ENCODE measurements at places on chromosomes 13 and 19.

GRCh38 chr19:42487032-42487797 is 41.1 kb downstream of the CEACAM1 start:
- no peak for DNase-seq

DNA sequence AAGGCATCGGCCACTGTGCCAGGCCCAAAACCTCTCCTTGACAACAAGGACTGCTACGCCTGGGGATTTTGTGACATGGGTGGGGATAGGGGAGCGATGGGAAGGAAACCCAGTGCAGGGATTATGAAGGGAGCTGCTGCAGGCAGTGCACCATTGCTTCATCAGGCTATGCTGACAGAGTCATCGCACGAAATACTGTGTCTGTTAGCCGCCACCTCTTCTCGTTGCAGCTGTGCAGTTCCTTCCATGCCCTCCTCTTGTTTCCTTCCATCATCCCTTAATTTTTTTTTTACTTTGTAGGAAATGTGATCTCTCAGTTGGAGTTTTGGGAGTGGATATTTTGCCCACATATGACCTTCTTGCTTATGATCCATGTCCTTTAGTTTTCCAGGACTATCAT is 178.7 kb downstream of the RFC3 start:
- no peak for DNase-seq

DNA sequence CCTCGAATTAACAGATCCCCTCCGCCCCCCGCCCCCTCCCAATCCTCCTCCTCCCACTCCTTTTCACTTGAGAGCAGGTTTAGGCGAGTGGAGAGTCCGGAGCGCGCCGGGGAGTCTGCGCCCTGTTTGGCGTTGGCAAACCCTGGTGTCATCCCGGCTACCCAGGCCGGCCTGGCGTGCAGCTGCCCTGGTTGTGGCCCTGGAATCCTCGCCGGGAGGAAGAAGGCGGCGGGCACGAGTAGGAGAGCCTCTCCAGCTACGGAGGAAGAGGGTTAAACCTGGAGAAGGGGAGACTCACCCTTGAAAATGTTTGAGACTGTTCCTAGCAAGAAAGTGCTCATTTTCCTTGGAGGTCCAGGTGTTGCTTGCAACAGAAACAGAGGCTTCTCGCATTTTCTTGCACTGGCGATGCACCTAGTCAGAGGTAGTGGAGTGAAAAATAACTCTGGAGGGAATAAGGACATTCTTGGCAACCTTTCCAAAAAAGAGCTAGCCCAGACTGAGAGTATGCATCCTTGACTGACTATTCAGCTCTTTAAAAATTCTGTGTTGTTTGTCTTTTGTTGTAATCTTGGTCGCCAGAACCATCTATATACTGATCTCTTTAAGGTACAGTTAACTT is 1.3 kb upstream of the SOX21 start:
- DNase-seq: no peak

DNA sequence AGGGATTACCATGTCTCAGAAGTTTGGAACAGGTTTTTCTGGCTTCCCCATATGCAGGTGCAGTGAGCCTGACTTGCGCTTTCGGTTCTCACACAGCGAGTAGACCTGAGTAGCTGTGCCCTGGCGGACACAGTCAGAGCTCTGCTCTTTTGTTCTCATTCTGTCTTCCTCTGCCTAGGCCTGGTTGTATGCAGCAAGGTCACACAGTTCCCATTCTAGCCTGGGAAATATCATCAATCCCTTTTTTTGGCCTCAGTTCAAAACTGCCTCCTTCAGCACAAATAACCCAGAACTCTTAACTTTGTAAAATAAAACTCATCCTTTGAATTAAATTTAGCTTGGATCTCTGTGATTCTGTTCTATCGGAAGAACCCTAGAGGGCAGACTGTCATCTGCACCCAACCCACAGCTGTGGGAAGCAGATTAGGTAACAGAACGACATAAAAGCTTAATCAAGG is 10.2 kb downstream of the OXGR1 start:
- no peak for DNase-seq

DNA sequence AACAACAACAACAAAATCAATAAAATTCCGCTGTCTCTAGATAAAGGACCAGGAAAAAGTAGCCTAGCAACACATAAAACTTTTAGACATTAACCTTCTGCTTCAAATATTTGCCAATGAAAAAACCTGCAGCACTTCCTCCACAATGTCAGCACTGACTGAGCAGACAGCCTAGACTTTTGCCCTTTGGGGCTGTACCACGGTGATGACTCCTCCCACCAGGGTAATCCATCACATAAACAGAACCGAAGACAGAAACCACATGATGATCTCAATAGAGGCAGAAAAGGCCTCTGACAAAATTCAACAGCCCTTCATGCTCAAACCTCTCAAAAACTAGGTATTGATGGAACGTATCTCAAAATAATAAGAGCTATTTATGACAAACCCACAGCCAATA is 30.2 kb upstream of the TRPC4 start:
- DNase-seq: no peak

- DNase-seq: no peak
Measured at GRCh38 chr13:51924756-51925544, 63.2 kb downstream of the CCDC70 start.

- peak; percentile 75 for DNase-seq
Measured at GRCh38 chr19:16628183-16628983, at the start of gene MED26. Gene MED26, minus strand, starts transcription at chr19:16628204. Its CDS starts 261 bp downstream, at chr19:16627943.

- no peak for DNase-seq
Measured at GRCh38 chr13:75129331-75129730, 352.6 kb downstream of the TBC1D4 start.

- no peak for DNase-seq
Measured at GRCh38 chr13:110259651-110260050, 47.3 kb downstream of the COL4A1 start.

GRCh38 chr13:82800391-82800790 is 1081.9 kb downstream of the SLITRK1 start:
- no peak for DNase-seq

DNA sequence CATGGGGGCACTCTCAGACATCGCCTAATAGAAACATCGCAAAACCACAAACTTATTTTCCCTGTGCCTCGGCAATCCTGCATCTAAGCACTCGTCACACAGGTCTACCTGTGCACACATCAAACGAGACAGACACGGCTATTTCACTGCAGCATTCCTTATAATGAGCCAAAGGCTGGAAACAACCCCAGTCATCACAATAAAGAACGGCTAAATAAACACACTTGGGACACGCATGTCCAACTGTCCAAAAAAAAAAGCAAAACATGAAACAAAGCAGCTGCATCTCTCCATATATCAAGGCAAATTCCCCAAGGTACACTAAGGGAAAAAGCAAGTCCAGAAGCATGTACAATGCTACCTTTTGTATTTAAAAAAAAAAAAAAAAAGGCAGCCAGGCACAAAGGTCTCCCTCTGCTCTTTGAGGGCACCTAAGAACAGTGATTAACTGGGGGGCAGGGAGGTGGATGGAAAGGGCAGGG is 27.2 kb upstream of the CCNP start:
- DNase-seq: no peak

All from NCI-H2081 treated with DMSO at 0.1 percent for 48 hours (cell line).